Stimulated activated memory B cell treated with anti-CD40 and anti-IgM and Interleukin-4, amounts not matched to agents 10 μg/mL and 1 μg/mL and 100 μg/mL, for 72 hours (primary cell): ENCODE measurements at places on chromosomes 5 and 9.
A peak's percentile ranks its signal among the peaks of the same experiment; 100 is the strongest.

DNA sequence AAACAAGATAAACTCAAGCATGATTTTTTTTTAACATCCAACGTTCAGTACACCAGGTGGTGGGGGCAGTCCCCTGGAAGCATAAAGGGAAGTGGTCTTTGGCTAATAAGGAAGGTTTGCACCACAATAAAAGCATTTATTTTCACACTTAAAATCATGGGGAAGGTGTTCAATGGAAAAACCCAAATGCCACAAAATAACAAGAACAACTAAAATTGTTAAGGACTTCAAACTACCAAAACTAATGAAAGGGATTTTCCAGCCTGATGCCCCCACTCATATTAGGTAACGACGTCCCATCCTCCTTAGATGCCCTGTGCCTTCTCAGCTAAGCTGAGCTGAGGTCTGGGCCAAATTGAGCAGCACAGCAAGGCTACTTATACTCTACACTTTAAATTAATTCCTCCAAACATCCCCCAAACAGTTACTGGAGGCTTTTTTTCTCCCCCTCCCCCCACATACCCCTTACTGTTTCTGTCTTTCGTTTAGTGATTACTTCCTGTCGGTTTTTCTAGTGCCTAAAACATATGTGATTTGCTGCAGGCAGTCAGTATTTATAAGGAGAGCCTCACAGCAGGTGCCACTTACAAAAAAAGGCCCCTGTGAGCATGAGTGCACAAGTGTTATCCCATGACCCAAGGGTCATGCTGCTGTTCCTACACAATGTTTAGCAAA is 259.7 kb upstream of the ZNF608 start:
- ATAC-seq: peak; percentile 85

DNA sequence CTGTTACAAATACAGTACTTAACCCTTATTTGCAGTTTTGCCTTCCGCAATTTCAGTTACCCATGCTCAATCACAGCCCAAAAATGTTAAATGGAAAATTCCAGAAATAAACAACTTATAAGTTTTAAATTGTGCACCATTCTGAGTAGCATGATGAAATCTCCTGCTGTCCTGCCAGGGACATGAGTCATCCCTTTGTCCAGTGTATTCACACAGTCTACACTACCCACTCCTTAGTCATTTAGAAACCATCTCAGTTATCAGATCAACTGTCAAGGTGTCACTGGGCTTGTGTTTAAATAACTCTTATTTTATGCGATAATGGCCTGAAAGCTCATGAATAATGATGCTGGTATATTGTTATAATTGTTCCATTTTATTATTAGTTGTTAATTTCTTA is 95.8 kb downstream of the PLCXD3 start:
- no peak for ATAC-seq

GRCh38 chr5:144122641-144123040 is 47.8 kb downstream of the YIPF5 start:
- no peak for ATAC-seq

DNA sequence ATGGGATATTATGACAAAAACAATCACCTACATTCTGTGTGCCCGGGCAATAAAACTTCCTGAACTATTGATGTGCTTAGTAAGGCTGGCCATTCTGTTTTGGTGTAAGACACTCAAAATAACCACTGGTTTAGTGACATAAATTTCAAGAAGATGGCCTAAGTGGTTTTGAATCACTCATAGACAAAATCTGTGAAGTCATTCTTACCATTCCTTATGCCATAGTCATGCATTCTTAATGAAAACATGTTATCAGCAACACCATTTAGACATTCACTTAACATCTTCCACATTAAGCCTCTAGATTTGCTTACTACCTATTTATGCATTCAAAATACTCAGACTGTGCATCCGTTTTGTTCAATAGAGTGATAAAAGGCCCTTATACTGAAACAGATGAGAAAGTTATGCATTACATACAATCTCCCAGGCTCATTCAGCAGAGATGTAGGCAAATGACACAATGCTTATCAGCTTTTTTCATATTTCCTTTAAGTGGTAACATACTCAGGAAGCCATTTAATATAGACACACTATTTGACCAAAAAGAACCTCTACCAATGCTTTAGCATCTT is 848.8 kb upstream of the DMAC1 start:
- ATAC-seq: no peak
